ENCODE measurements at places on chromosomes 5 and 9. TPM values are rescaled to one million over a fixed set of nuclear protein-coding genes. Genes with fewer than 3 reads are reported as not detected.

GRCh38 chr5:50320131-50320749 is 120.8 kb downstream of the EMB start:
- no peak for DNase-seq

DNA sequence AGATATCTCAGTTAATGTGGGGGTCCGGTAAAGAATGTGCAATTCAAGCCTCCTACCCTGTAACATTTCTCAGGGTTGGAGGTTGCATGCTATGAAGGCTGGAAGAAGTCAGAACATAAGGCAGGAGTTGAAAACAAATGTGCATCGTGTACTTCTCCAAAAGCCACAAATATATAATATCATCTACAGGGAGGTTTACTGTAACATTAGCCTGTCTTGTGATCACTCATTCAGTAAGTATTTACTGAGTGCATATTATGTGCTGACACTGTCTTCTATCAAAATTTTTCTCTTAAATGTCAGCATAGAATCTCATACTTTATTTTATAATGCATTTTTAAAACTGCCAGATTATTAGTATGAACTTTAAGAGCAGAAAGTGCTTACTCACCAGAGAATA is 105.6 kb upstream of the ZNF366 start:
- no peak for DNase-seq

NTRK2 gene
- not detected for total RNA-seq

DNA sequence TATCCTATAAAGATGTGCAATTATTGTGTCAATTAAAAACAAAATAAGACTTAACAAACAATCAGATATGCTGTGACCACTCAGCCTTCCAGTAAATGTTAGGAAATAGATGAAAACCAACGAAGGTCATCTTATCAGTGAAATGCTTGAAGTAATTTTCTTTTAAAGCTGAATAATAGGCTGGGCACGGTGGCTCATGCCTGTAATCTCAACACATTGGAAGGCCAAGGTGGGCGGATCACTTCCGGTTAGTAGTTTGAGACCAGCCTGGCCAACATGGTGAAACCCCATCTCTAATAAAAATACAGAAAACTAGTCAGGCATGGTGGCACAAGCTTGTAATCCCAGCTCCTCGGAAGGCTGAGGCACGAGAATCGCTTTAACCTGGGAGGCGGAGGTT is 31.2 kb downstream of the NLN start:
- DNase-seq: no peak

DNA sequence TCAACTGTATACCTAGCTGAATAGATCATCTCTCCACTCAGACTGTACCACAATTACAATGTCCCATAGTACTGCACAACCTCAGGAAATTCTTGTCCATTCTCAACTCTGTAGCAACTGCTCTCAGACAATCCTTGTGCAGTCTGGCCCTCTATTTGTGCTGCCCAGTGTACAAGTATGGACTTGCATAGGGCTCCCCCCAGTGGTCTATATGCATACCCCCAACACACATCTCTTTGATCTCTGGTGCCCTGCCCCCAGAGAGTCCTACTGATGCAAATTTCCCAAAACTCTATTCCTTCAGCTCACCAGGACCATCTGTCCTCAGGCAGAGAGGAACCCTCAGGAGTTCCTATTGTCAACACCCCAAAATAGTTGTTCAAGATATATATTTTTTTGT is 205.3 kb downstream of the SLCO4C1 start:
- DNase-seq: no peak

DNA sequence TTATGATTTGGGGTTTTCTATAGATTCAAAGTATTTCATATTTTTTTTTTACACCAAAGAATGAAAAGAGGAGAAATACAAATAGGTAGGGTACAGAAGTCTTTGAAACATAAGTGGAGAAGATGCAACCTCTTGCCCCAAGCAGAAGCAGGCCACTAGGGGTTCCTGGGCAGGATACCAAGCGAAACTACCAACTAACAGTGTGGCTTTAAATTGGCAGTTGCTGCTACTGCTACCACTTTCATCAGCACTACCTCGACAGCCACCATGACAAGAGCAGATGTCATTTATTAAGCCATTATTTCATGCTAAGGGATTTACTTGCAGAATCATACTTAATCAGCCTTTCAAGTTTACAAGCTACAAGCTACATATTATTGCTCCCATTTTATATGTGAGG is 288.1 kb downstream of the NR3C1 start:
- no peak for DNase-seq

- DNase-seq: no peak
These were observed 384.7 kb upstream of the SMC2 start for GRCh38 chr9:103709366-103709765.

STOM gene
- 36.3 TPM for total RNA-seq

KIF12 gene
- not detected for total RNA-seq

Data from activated naive CD8-positive, alpha-beta T cell treated with anti-CD3 and anti-CD28 coated beads for 36 hours (primary cell).